ENCODE measurements at places on chromosomes 2 and 18.

DNA sequence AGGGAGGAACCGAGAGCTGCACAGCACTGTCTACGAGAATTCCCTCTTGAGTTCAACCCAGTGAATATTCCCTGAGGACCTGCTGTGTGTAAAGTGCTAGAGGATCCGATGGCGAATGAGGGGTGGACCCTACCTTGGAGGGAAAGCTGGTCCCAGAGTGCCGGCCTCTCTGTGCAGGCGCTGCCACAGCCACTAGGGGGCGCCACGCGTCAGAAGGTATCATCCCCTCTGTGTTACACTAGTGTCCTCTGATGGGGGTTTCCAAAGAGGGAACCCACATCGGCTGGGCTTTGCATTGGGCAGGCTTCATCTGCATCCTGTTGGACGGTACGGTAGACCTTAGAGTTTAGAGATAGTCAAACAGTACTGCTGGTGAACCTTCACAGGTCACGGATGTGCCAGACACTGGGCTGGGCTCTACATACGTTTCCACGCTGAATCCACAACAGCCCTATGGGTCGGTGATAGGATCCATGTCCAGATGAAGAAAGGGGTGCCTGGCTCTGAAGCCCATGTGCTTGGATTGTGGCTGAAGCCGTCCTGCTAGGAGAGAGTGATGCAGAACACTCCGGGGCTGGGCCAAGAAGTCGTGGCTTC lies 39.0 kb downstream of the COA5 start:
- peak; percentile 46 for DNase-seq

DNA sequence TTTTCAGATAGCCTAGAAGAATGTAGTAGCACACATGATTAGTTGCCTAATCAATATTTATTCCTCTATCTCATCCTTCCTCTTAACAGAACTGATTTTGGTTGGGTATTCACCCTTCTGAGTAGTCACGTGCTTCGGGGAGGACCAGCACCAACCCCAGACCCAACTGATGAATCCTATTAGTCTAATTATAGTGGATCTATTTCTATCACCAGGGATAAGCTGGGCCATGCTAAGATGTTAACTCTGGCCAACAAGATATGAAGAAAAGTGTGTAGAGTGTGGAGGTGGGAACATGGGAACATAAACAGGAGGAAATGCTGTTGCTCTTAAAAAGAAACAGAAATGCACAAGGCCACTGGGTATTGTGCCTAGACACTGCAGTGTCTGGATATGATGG lies 119.9 kb downstream of the THADA start:
- DNase-seq: no peak

DNA sequence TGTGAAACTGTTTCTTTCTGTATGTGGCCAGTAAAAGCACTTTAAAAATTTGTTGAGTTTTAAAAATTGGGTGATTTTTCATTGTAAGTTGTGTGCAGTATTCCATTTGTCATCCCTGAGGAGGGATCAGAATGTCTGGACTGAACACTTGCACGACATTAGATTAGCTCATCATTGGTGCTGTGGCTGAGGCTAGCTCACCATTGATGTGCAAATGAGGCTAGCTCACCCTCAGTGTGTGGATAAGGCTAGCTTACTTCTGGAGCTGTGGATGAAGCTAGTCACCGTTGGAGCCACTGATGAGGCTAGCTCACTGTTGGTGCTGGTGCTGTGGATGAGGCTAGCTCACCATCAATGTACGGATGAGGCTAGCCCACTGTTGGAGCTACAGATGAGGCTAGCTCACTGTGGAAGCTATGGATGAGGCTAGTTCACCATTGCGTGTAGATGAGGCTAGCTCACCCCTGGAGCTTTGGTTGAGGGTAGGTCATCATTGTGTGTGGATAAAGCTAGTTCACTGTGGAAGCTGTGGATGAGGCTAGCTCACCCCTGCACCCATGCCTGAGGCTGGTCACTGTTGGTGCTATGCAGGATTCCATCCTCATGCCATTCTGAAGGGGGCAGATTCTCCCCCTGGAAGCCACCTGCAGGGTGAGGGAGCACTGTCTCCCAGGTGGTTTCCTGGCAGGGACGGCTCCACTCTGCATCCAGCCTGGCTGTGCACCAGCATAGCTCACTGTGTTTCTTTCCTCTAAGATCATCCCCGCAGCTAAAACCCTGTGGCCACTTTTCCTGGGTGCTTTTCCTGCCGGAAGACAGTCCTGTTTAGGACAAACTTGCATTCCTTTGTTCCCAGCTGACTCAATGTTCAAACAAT lies 101.1 kb downstream of the TWIST2 start:
- peak; percentile 57 for DNase-seq

GRCh38 chr2:241577413-241578122 lies 19.0 kb downstream of the BOK start:
- peak; percentile 38 for DNase-seq

DNA sequence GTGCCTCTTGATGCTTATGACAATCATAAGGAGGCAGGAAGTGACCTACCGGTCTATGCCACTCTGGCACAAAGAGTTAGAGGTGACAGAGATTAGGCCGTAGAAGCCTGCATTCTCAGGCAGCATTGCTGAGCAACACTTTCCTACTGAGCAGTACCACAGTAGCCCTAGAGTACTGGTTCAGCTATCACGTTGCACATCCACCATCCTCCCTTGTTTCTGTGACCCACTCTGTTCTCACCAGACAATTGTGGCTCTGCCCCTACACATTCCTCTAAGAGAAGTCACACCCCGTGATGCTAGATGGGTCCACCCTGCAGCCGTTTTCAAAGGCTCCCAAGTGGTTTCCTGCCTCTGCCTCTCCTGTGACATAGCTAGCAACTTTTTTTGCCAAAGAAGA lies 22.6 kb upstream of the SUCLG1 start:
- peak; percentile 90 for DNase-seq

GRCh38 chr2:219573166-219573565 lies 1.1 kb downstream of the INHA start:
- DNase-seq: no peak

GRCh38 chr2:73593680-73594079 lies 48.5 kb downstream of the NAT8 start:
- no peak for DNase-seq

- DNase-seq: no peak
These were observed 9.6 kb downstream of the MRPL30 start for GRCh38 chr2:99190548-99190947.

GRCh38 chr2:217186668-217187159 lies 326.9 kb upstream of the TNP1 start:
- DNase-seq: no peak

GRCh38 chr2:226661789-226662545 lies 137.7 kb downstream of the IRS1 start:
- DNase-seq: peak; percentile 87

GRCh38 chr18:10239103-10239502 lies 215.3 kb upstream of the APCDD1 start:
- peak; percentile 50 for DNase-seq

DNA sequence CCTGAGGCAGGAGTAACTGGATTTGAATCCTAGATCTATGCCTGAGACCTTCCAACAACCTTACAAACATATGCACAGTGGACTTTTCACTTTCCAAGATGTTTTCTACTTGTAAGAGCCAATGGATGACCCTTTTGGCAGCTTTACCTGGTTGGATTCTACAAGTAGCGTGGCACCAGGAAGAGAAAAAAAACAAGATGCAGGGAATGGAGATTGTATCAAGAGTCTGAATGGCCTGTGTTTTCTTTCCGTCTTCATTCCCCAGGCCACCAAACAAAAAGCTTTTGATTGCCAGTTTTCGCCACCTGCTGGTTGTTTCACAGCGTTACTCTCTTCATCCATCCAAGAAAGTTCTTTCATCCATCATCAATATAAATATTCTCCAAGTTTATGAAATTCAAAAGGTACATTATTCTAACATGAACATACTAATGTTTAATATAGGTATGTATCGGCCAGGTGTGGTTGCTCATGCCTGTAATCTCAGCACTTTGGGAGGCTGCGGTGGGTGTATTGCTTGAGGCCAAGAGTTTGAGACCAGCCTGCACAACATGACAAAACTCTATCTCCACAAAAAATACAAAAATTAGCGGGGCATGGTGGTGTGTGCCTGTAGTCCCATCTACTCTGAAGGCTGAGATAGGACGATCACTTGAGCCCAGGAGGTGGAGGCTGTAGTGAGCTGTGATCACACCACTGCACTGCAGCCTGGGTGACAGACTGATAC lies 3.5 kb upstream of the BCL2 start:
- peak; percentile 69 for DNase-seq

DNA sequence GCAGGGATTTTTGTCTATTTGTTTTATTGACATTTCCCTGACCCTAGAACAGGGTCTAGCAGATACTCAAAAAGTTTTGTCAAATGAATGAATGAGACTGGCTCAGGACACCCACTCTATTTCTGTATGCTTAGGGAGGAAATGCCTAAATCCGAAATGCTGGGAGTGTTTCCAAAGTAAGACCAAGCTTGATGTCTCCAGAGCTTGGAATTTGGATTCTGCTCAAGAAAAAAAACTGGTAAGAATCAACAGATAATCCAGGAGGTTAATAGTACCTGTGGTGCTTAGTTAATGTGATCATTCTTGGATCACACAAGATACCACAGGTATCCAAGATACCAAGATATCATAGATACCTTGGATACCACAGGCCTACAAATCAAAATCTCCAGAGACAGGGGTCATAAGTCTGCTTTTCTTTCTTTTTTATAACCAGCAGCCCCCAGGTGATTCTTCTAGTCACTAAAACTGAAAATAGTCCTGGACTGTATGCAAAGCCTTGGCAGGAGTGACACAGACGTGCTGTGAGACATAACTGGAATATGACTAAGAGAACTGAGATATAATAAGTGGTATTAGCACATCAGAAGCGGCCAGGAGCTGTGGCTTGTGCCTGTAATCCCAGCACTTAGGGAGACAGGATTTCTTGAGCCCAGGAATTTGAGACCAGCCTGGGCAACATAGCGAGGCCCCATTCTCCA lies 39.9 kb upstream of the SP3 start:
- DNase-seq: peak; percentile 61

- no peak for DNase-seq
These were observed 29.3 kb upstream of the TWIST2 start for GRCh38 chr2:238818561-238818960.

GRCh38 chr2:17317439-17317976 lies 200.7 kb downstream of the RAD51AP2 start:
- no peak for DNase-seq

DNA sequence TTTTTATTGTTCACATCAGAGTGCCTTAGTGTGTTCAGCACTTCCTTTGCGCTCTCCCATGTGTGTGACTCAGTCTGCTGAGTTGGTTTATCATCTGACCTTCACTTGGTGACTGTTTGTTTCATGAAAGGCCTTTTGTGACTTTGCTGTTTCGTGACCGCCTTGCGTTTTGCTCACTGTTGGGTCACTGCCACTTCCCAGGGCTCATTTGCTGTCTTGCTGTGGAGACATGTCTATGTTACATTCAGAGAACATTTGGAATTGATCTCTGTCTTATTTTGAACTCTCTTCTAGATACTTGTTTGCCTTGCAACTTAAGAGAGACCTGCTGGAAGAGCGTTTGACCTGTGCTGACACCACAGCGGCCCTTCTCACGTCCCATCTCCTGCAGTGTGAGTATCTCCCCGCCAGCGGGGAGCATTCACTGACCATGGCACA lies 54.7 kb downstream of the FARP2 start:
- DNase-seq: no peak

DNA sequence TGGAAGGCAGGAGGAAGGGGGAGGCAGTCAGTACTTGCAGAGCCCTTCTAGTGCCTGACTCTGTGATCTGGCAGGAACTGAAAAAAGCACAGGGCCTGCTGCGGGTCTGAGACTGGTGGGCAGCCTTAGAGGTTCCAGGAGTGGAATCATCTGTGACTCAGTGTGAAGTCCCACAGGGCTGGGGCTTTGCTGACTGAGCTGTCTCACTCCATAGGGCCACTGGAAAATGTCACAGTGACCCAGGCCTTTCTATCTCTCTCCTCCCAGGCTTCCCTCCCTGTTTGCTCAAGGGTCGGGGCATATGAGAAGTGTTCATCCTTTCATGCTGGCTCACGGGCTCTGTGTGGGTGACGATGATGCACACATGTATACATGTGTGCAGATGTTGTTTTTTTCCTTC lies 47.1 kb upstream of the ZFP36L2 start:
- peak; percentile 62 for DNase-seq

- peak; percentile 51 for DNase-seq
These were observed 9.6 kb downstream of the PTPRM start for GRCh38 chr18:7576685-7577084.

DNA sequence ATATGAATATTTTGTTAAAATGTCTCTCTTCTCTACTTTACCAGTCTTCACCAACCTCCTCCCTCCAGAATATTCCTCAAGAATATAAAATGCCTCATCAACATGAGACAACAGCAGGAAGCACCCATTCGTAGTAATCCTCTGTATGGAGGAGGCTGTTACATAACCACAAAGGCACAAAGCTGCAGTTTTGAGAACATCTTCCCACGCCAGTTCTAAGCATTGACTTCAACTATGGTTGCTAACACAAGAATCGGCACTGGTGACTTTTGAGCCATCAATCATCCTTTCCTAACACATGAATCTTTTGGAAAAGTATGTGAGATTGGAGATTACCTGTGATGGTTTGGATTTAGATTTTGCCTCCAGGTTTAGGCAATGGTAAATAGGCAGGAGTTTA lies 54.9 kb upstream of the CYP1B1 start:
- DNase-seq: no peak

- DNase-seq: peak; percentile 61
These were observed 956.2 kb upstream of the LRATD1 start for GRCh38 chr2:13676269-13676668.

DNA sequence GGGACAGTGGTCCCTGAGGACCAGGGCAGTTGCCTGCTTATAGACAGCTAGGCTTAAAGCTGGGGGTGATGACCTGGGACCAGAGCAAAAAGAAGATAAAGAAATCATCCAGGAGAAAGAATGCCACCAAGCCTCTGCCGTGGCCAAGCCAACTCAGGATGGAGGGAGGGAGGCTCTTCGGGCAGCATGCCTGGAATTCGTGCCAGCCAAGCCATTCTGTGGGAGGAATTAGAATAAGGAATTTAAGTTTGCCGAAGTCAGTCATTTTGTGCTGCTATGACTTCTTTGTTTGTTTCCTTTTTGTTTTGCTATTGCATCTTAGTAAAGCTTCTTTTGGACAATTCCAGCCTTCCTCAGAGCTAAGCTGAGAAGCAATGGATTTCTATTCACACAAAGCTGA lies 124.1 kb downstream of the EN1 start:
- peak; percentile 87 for DNase-seq

- DNase-seq: no peak
These were observed 57.4 kb downstream of the SH2D6 start for GRCh38 chr2:85475799-85476490.

- DNase-seq: no peak
These were observed 18.8 kb downstream of the SP100 start for GRCh38 chr2:230434677-230435324.

GRCh38 chr2:231181860-231182512 lies 16.4 kb upstream of the ARMC9 start:
- DNase-seq: peak; percentile 71

Data from AG08395 (cell line).